ENCODE measurements at places on chromosomes 13 and 19.

- no peak for DNase-seq
Observed at GRCh38 chr13:88031980-88032559, 360.9 kb downstream of the SLITRK5 start.

- no peak for DNase-seq
Observed at GRCh38 chr13:99572921-99573320, 71.6 kb downstream of the TM9SF2 start.

DNA sequence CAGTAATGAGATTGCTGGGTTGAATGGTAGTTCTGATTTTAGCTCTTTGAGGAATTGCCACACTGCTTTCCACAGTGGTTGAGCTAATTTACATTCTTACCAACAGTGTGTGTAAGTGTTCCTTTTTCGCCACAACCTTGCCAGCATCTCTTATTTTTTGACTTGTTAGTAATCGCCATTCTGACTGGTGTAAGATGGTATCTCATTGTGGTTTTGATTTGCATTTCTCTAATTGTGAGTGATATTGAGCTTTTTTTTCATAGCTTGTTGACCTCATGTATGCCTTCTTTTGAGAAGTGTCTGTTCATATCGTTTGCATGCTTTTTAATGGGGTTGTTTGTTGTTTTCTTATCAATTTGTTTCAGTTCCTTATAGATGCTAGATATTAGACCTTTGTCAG, 245.0 kb downstream of the MTUS2 start:
- DNase-seq: no peak

DNA sequence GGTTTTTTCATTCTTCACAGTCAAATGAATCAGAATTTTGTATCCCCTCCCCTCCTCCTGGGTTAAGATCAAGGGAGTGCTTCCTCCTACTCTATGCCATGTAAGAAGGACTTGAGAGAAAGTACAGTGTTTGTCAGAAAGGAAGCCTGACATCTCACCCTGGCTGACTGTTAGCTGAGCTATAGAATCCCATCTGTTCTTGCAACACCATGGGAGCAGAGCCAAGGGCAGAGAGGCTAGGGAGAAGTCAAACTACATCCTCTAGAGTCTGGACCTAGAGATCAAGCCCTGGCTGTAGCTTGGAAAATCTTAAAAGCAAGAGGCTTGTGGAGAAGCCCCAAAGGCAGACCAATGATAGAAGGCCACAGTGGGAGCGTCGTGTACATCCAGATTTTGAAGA, 145.9 kb downstream of the OLFM4 start:
- no peak for DNase-seq

DNA sequence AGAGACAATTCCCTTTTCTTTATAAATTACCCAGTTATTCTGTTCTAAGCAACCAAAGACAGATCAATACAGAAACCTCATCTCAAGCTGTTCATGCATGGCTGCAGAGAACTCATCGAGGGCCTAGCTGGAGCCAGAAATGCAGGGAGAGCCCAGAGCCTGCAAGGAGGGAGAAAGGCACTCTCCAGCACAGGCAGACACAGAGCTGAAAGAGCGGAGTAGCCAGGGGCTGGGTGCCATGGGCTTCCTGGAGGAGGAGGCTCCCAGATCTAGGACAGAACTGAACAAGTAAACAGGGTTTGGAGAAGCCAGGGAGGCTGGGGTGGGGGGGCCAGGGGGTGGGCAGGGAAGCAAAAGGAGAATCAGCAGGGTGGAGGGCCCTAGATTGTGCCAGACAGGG, 144.2 kb upstream of the ZNF507 start:
- no peak for DNase-seq

- DNase-seq: no peak
Observed at GRCh38 chr13:48132961-48133360, 38.1 kb upstream of the MED4 start.

DNA sequence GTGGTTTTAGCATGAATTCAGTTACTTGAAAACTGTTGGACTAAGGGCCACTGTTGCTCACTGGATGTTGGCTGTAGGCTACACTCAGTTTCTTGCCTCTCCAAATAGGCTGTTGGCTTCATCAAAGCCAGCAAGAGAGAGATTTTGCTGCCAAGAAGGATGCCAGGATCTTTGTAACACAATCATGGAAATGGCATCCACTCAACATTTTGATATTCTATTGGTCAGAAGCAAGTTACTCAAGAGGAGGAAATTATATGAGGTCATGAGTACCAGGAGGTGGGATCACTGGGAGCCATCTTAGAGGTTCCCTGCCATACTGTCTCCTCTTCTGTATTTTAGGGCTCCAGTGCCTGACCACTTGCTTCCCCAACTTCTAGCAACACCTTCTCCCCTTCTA, 30.6 kb downstream of the SYDE1 start:
- DNase-seq: no peak

DNA sequence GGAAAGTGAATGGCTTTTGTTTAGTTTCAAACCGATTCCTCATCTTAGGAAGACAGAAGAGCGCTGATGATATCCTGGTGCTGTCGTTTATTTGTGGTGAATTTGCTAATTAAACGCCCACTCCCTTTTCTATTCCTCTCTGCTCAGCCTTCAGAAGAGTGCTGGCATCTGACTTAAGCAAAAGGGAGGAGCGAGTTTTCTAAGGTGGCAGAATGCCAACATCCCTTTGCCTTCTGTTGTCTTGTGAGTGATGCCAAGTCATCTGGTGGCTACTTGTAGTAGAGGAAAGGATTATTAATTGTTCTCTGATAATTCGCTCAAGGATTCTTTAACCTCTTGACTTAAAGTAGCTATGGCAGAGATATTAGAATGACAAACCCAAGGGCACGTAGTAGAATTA, 68.1 kb downstream of the ERCC5 start:
- no peak for DNase-seq

DNA sequence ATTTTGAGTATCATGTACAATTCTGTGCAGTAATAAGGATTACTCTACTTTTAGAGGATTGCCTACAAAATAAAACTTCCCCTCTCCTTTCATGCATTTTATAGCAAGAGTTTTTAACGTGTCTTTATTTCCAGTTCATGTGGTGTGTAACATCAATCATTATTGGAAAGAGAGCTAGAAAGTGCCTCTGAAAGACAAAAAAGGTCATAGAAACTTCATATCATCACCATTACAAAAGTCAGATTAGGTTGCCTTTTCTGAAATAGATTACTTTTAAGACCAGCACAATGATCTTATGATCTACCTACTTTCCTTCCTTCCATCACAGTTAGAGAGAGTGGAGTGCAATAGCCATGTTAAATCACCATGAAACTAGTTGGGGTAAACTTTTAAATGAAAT, 12.6 kb downstream of the DACH1 start:
- no peak for DNase-seq
